Left lung (tissue), 14 donors: ENCODE measurements at places on chromosomes 2 and 18.
A peak's percentile ranks its signal among the peaks of the same experiment; 100 is the strongest.

DNA sequence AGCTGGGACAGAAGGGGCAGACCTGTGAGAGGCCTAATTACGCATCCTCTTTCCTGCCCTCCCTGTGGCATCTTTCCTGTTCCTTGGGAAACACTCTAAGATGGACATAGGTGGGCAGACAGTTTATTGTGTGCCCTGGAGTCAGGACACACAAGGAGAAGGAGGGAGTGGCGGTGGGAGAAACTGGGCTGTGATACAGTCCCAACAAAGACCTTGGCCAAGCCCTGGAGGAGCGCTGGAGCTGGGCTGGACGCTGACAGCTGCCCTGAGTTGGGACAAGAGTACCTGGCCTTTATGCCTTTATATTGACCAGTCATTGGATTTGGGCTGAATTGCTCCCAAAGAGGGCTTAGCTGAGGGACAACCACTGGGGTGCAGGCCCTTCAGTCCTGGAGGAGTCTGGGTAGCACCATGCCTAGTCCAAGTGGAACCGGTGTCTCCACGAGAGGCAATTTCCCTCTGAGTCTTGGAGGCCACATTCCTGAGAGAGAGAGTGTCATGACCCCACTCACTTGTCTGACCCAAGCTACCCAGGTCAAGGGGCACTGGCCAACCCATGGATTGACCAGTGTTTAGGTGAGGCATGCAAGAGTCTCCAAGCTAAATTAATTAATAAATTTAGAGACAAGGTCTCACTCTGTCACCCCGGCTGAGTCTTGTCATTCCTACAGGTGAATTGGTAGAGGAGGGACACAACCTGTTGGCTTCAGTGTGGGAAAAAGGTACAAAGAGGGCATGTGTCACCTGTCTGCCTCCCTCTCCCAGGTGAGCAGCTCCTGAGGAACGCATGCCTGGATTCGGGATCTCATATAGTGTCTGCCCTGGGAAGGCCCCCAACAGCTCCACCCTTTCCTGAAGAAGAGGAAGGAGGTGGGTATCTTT lies 107.1 kb upstream of the ST3GAL5 start:
- no peak for DNase-seq

GRCh38 chr2:239871481-239872435 lies 153.4 kb downstream of the NDUFA10 start:
- DNase-seq, result no peak

- DNase-seq, result no peak
Observed at GRCh38 chr2:674321-674985, 2.8 kb downstream of the TMEM18 start.

DNA sequence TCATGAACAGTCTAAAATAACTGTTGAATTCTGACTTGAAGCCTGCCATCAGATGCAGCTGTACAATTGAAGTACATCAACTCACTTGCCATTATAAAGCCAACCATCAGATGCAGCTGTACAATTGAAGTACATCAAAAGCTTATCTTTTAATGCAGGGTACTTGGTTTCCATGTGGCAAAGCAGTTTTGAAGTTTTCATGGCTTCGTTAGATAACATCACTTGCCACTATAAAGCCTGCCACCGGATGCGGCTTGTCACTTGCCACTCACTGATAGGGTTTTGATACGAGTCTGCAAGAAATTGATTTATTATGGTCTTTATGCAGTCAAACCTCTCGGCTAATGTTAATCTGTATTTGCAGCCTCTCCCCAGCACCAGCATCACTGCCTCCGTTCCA lies 1605.8 kb downstream of the SUCLG1 start:
- no peak for DNase-seq

DNA sequence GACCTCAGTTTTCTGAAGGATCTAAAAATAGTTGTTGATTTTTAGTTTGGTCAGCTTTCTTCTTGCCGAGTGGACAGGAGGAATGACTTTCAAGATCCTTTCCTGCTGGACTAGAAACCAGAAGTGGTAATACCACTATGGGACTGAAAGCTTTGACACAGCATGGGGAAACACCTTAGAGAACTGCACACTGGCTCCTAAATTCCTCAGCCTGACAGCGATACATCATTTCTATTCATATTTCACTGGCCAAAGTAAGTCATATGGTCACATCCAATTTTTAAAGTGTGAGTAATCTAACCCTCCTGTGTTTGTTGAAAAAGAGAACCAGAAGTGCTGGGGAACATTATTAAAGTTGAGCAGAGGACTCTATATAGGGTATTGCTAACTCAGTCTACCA lies 244.7 kb upstream of the MMADHC start:
- DNase-seq, result no peak

GRCh38 chr18:57727952-57728807 lies 74.9 kb downstream of the ATP8B1 start:
- no peak for DNase-seq

GRCh38 chr2:199458009-199458805 lies 468 bp upstream of the SATB2 start:
- DNase-seq, result peak; percentile 39

- DNase-seq, result no peak
Observed at GRCh38 chr2:26326514-26326913, 19.4 kb upstream of the SELENOI start.

GRCh38 chr2:166434491-166434890 lies 58.7 kb upstream of the SCN9A start:
- no peak for DNase-seq

DNA sequence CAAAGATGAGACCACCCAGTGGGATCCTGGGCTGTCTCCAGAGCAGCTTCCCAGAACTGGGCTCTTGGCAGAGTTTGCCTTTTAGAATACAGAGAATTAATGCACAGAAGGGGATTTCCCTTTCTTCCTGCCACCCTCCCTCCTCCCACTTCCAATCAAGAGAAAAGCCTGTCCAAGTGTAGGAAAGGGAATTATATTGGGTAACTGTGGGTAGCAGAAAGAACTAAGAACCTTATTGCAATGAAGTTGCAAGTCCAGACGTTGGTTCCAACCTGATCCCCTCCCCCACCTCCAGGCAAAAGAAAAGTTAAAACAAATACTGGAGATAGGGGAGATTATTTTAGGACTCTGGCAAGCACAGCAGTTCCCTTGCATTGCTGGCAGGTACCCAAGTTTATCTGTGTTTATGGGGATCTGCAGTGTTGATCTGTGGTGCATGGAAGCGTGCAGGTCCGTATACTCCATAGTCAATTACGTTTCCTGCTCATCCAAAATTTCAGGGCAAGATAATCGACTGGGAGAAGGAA lies 114.3 kb downstream of the PRKCE start:
- peak; percentile 77 for DNase-seq

GRCh38 chr18:79590191-79591031 lies 89.2 kb upstream of the CTDP1 start:
- DNase-seq, result peak; percentile 63

DNA sequence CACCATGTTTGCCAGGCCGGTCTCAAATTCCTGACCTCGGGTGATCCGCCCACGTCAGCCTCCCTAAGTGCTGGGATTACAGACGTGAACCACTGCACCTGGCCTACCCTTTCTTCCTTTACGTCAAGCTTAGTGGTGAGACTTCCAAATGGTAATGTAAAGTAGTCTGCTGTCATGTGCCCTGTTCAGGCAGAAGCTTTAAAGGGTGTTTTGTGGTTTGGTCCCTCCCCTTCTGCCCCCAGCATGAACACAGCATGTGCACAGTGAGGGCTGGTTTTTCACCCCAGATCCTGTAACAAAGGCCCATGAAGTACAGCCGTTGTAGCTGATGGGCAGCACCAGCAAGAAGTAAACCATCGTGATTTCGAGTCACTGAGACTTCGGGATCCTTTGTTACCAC lies 2.7 kb upstream of the DTYMK start:
- no peak for DNase-seq

DNA sequence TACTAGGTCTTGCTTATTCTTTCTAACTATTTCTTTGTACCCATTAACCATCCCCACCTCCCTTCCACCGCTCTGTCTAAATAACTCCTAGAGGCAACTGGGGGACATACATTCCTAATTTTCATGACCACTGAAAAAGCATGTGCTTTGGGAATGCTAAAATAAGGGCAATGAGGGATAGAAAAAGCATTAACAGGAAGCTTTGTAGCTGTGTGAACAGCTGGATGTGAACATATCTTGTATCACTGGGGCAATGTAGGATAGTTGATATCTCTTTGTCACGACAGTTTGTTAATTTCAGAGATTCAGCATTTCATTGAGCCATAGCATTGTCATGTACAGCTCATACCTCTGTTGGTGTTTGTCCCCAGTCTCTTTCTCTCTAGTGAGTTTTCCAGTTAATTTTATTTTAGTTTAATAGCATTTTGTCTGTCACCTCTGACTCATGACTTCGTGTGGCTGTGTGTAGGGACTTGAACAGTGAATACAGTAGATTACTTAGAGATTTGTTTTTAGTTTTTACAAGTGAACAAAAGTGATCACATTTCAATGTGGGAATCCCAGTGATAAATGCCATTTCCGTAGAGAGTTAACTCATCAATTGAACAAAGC lies 230.3 kb upstream of the NRP2 start:
- no peak for DNase-seq

GRCh38 chr18:74694436-74694835 lies 96.8 kb downstream of the ZNF407 start:
- DNase-seq, result no peak

GRCh38 chr2:105309147-105309545 lies 20.4 kb downstream of the TGFBRAP1 start:
- DNase-seq, result peak; percentile 48

DNA sequence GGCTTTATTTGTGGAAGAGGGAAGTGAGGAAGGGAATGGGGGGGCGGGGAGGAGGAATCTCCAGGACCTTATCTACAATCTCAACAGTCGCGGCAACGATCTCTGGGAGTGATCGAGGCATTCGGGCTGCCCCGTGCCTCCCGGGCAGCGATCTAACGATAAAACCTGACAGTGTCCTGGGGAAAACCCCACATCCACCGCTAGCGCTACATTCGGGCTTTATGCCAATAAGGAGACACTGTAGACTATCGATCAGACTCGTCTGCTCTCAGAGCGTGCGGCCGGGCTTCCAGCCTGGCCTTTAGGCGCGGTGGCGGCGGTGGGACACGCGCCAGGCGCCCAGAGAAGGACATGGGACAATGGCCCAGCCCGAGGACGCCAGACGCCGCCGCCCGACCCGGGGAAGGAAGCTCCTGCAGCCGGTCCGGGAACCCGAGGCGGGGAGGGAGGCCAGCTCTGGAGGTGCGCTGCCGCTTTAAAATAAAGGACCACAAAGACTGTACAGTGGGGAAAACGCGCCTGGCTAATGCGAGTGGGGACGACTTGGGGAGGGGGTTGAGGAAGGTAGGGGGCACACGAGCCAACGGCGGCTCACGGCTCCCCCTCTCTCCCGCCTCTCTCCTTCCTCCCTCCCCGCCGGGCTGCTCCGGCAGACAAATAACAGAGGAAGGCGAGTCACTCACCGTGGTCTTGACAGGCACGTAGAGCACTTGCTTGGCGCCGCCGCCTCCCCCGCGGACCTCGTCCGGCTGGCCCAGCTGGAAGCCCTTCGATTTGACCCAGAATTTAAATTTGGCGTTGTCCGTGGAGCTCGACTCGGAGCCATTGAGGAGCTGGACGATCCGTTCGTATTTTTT lies 2.2 kb downstream of the NOL4 start:
- peak; percentile 68 for DNase-seq

GRCh38 chr2:121194626-121195025 lies 90.4 kb downstream of the TFCP2L1 start:
- no peak for DNase-seq

- DNase-seq, result no peak
Observed at GRCh38 chr18:11511434-11512095, 97.8 kb upstream of the SLC35G4 start.
